GM12865 (cell line): ENCODE measurements at places on chromosomes 2 and 18.
A peak's percentile ranks its signal among the peaks of the same experiment; 100 is the strongest.

DNA sequence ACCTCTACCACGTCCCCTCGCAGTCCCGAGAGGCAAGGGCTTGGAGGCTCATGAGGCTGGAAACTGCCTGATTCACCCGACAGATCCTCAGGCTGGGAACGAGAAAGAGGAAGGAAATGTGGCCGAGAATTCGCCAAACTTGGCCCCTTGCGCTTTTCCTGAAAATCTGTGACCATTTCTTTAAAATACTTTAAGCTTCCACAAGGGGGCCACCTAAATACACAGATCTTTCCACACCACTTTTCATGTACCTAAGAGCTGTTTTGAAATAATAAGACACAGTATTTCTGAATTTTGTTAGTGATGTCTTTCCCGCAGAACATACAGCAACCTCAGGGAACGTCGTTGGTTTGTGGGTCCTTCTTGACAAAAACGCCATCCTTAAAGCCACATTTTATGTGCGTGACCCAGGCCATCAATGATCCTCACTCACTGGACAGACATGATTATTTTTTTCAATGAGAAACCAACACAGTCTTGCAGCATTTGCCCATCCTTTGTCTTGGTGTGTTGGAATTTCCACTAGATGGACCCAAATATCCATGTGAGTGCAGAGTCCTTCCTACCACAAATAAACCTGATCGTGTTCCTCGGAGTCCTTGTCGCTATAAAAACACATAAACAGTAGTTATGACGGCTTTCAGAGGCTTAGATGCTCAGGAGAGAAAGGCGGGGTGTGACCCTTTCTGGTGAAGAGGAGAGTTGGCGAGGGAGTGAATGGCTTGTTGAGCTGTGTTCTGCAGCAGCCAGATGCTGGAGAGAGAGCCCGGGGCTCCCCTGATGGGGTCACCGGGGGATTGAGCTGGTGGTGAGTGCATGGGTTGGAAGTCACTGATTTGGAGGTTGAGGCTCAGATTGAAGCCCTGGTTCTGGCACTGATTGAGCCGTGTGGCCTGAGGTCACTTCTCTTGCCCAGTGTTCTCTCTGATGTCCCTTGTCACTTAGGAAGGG is 25.0 kb downstream of the DCDC2C start:
- peak; percentile 35 for DNase-seq

GRCh38 chr2:23379220-23379695 is 5.7 kb upstream of the KLHL29 start:
- peak; percentile 84 for DNase-seq

DNA sequence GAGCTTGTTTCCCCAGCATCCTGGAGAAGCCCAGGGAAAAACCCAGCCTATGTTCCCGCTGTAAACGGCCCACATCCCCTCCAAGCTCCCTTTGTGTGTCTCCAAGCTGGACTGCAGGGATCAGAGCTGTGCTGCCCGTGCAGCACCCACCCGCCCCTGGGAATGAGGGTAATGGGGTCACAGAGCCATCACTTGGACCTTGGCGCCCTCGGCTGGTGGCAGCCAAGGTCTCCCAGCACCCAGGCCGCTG is 670 bp upstream of the INPP5D start:
- no peak for DNase-seq

DNA sequence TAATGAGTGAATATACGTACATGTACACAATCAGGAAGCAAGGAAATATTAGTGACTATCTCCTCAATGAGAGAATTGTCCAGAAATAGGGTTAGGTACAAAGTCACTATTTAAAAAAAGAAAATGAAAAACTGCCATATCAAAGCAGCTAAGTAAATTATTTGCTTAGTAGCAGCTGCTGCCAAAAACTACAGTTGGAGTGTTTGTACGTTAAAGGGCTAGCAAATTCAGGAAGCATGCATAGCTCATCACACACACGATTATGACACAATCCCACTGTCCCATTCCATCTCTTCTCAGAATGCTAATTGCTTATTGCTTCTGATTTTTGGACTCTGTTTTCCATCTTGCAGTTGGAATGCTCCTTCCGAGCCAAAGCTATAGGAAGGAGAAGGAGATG is 2012.5 kb upstream of the LRRTM1 start:
- DNase-seq: no peak

GRCh38 chr18:28114472-28114871 is 62.5 kb downstream of the CDH2 start:
- DNase-seq: no peak
